ENCODE measurements at places on chromosomes 3 and 15.

DNA sequence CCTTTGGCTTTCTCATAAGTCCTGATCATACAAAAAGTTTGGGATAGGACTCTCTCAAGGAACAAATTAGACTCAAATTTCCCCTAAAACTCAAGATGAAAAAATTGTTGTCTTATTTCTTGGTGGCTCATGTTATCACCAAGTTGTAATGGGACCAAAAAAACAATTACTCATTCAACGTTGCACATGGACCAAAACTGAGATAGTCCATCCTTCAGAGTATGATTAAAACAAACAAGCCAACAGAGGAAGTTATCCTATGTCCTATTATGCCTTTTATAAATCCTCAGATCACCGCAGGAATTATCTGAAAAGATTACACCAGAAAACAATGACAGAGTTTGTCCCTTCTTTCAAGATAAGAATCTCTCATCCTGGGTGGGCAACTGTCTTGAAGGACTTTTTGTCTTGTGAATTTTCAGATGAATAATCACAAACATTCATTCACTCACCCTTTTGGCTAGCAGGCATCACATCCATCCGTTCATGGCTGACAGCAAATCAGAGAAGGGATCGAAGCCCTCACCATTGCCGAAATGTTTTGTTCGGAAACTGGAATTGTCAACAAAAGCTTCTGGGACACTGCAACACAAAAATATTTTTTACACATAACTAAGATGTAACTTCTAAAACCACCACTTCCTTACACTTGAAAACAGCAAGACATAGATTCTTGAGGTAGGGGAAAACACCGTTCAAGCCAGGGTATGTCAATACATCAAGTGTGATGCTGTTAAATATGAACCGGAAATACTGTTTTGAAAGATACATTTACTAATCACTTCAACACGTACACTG, 90.4 kb downstream of the FOXP1 start:
- DNase-seq: no peak

DNA sequence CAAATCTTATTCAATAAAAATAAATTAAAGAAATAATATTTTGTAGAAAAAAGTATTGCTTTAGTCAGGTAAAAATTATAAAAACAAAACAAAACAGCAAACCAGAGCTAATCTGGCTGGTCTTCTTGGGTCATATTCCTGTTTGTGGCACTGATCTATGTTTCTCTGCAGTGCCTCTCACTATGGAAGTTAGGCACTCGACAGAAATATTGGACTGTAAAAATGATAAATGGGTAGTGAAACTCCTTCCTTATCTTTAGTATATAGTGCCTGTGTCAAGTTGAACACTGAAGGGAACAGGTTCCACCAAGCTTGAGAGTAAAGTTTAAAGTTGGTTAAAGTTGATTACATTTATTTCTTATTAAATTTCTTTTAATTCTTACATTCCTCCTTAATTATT, 1195.6 kb upstream of the GBE1 start:
- no peak for DNase-seq

GRCh38 chr3:41101231-41101630, 98.1 kb upstream of the CTNNB1 start:
- DNase-seq: no peak

GRCh38 chr3:54968546-54969172, 40.8 kb upstream of the LRTM1 start:
- DNase-seq: no peak

- DNase-seq: no peak
Observed at GRCh38 chr3:62700357-62700756, 174.9 kb downstream of the CADPS start.

GRCh38 chr3:184827572-184827971, 15.6 kb downstream of the VPS8 start:
- no peak for DNase-seq

DNA sequence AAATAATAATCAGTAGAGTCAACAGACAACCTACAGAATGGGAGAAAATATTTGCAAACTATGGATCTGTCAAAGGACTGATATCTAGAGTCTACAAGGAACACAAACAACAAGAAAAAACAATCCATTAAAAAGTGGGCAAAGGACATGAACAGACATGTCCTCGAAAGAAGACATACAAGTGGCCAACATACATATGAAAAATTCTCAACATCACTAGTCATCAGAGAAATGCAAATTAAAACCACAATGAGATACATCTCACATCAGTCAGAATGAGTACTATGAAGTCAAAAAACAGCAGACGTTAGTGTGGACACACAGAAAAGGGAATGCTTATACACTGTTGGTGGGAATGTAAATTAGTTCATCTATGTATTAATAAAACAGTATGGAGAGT, 33.7 kb downstream of the SLC2A2 start:
- DNase-seq: no peak

GRCh38 chr3:38586546-38587520, 62.7 kb downstream of the SCN5A start:
- DNase-seq: no peak

GRCh38 chr15:71333136-71333700, 217.9 kb downstream of the THSD4 start:
- DNase-seq: no peak

GRCh38 chr15:96807361-96807760, 476.9 kb downstream of the NR2F2 start:
- no peak for DNase-seq

- no peak for DNase-seq
Observed at GRCh38 chr15:88255087-88255483, 1.5 kb downstream of the NTRK3 start.

DNA sequence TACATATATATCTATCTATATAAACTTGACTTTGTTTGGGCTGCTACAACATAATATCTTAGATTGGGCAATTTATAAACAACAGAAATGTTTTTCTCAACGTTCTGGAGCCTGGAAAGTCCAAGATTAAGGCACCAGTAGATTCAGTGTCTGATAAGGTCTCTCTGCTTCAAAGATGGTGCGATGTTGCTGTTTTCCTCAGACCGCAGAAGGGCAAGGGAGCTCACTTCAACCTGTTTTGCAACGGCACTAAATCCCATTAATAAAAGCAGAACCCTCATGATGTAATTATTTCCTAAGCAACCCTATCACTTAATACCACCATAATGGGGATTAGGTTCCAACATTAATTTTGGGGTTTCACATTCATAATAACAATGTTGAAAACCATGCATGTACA, 1134.8 kb downstream of the NSUN3 start:
- DNase-seq: no peak

- no peak for DNase-seq
Observed at GRCh38 chr3:146747051-146747450, 141.9 kb upstream of the PLSCR5 start.

GRCh38 chr3:4711680-4711992, 218.5 kb downstream of the ITPR1 start:
- DNase-seq: no peak

- DNase-seq: no peak
Observed at GRCh38 chr3:116242825-116243224, 202.5 kb downstream of the LSAMP start.

GRCh38 chr3:37963016-37963415, 27.6 kb upstream of the VILL start:
- no peak for DNase-seq
